ENCODE measurements at places on chromosomes 4 and X. TPM values are rescaled to one million over a fixed set of nuclear protein-coding genes. Genes with fewer than 3 reads are reported as not detected.

DNA sequence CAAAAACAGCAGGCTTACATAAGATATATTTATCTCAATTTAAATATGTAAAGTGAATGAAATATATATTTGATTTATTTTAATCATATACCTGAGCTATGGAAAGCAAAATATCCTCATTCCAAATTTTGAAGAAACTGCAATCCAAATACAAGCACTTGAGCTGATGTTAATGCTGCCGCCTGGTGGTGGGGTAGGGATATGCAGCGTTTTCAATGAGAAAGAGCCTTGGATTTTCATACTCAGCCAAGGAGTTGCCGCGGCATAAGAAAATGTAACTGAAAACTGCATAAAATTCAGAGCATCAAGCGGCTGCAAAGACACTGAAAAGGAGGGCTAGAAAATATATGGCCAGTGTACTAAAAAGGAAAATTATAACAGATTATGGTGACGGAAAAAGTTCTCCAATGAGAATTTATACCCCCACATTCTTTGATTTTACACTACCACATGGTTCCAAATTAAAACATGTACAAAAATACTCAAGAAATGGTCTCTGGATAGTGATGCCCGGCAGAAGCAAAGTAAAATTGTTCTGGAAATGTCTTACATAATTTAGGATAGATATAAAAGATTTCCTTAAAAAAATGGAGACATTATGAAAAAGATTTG, 660.3 kb upstream of the PITX2 start:
- no peak overlapping the region for H3K27ac ChIP-seq
- peak; percentile 49 for DNase-seq
- no peaks in the 10 kb centered on the region for H3K27me3 ChIP-seq
- no peaks in the 10 kb centered on the region for H3K36me3 ChIP-seq

TKTL1 gene
- total RNA-seq = 4.2 TPM

WDFY3 gene
- 0.89 TPM for total RNA-seq

PLA2G12A gene
- total RNA-seq = 18.7 TPM

GRCh38 chr4:185117300-185117934, 25.6 kb upstream of the SLC25A4 start:
- no peak for DNase-seq
- peaks cover 2% of the 10 kb centered on the region for H3K4me1 ChIP-seq
- no peaks in the 10 kb centered on the region for H3K36me3 ChIP-seq
- H3K27ac ChIP-seq = no peak overlapping the region

EPHA5 gene
- not detected for total RNA-seq

- peaks cover 3% of the 10 kb centered on the region for H3K27me3 ChIP-seq
- peak overlapping the region; percentile 93 for H3K27ac ChIP-seq
- H3K4me1 ChIP-seq = peaks cover 27% of the 10 kb centered on the region
- no peak for DNase-seq
- peak overlapping the region; percentile 90 for H3K4me3 ChIP-seq
- peaks cover 10% of the 10 kb centered on the region for H3K36me3 ChIP-seq
Observed at GRCh38 chr4:17511051-17511450, 839 bp downstream of the QDPR start.

DNA sequence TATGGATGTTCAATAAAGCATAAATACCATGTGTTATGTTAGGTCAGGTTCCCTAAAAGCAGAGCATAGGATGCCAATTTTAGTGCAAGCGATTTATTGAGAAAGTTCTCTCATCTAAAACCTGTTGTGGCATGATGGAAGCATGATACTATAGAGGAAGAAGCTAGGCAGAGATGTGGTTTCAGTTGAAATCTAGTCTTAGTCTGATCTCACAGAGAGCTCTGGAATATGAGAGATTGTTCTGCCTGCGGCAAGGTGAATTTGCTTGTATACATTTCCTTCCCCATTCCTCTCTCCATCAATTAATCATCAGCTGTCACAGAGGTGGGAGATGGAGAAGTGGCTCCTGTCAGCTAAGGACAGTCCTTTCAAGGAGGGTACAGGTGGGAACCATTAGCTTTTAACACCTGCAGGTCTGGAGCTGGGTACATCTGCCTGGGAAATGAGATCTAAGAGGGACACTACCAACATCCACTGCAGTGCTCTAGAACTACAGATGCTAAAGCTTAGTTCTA, 252.4 kb downstream of the CFAP299 start:
- no peaks in the 10 kb centered on the region for H3K36me3 ChIP-seq
- H3K27me3 ChIP-seq = no peaks in the 10 kb centered on the region
- H3K4me1 ChIP-seq = no peaks in the 10 kb centered on the region
- H3K4me3 ChIP-seq = no peak overlapping the region

- DNase-seq = no peak
- no peak overlapping the region for H3K27ac ChIP-seq
- no peak overlapping the region for H3K4me3 ChIP-seq
- no peaks in the 10 kb centered on the region for H3K27me3 ChIP-seq
- H3K4me1 ChIP-seq = no peaks in the 10 kb centered on the region
Observed at GRCh38 chr4:171279131-171279530, 534.1 kb upstream of the GALNTL6 start.

NCAPG gene
- 102 TPM for total RNA-seq

DNA sequence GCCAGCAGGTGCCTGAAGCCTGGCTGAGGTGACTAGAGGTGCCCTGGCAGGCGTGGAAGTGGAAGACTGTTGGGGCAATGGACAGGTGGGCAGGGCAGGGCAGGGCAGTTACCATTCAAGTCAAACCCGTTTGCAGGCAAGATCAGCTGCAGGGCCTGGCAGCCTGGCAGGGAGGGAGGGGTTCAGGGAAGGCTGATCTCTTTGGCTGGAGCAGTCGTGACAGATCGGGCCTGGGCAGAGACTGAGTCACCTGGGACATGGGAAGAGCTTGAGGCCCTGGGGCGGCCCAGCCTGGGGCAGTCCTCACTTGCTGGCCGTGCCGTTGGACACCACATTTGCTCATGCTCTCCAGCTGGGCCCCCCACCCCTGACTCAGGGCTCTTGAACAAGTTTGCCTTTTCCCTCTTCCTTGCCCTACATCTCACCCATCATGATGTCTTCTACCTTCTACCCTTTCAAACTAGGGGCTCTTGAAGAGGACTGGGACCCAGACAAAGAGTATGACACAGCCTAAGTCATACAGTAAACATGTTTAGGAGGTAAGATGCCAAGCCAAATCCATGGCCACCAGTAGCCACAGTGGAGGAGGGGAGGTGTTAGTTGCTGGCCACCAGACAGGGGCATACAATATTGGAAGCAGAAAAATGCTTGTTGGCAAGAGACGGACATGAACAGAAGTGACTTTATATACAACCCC, 2.0 kb upstream of the ZNF185 start:
- H3K27ac ChIP-seq = no peak overlapping the region
- no peaks in the 10 kb centered on the region for H3K4me1 ChIP-seq
- no peak for DNase-seq
- no peak overlapping the region for H3K4me3 ChIP-seq
- peaks cover 9% of the 10 kb centered on the region for H3K27me3 ChIP-seq

TLR1 gene
- 21.0 TPM for total RNA-seq

- H3K4me1 ChIP-seq = peaks cover 12% of the 10 kb centered on the region
- H3K27me3 ChIP-seq = no peaks in the 10 kb centered on the region
- no peak overlapping the region for H3K4me3 ChIP-seq
- no peaks in the 10 kb centered on the region for H3K36me3 ChIP-seq
- no peak overlapping the region for H3K27ac ChIP-seq
Observed at GRCh38 chr4:15238720-15239119, 189.1 kb upstream of the C1QTNF7 start.

DNA sequence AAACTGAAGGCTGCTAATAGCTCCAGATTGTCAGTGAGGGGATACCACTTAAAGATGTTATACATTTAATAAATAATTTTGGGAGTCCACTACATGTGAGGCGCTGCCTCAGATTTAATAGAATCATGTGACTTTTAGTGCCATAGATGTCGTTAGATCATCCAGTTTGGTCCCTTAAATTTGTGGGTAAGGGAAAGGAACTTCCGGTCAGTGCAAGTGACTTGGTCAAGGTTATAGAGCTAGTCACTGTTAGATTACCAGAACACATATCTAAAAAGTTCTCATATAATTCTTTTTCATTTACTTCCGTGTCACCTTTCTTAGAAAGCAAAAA, 529 bp upstream of the UBA6 start:
- peak overlapping the region; percentile 92 for H3K4me3 ChIP-seq
- peak overlapping the region; percentile 96 for H3K27ac ChIP-seq
- H3K4me1 ChIP-seq = peaks cover 61% of the 10 kb centered on the region

DNA sequence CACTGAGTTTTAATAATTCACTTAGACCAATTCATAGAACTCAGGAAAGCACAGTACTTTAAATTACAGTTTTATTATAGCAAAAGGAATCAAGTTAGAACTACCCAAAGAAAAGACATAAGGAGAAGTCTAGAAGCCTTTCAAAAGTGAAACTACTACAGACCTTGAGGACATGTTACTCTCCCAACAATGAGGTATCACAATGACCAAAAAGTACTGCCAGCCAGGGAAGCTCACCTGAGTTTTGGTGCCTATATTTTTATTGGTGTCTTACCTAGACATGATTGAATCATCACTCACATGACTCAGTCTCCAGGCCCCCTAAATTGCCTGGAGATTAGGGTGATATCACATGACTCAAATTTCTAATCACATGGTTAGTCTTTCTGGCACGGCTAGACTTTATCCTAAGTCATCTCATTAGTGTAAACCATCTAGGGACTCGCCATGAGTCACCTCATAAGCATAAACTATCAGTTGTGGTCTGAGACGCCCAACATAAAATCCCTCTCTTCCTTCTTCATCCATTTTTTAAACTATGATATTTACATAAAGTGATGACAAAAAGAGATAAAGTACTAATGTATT, 372.3 kb downstream of the TMA16 start:
- H3K27ac ChIP-seq = no peak overlapping the region
- no peak for DNase-seq
- H3K4me3 ChIP-seq = no peak overlapping the region
- no peaks in the 10 kb centered on the region for H3K36me3 ChIP-seq
- H3K4me1 ChIP-seq = no peaks in the 10 kb centered on the region

Measured in activated CD4-positive, alpha-beta T cell treated with anti-CD3 and anti-CD28 coated beads, Interleukin-2, amount 10 ng/mL, durations not matched to agents 7 days and 5 days (primary cell).